ENCODE measurements at places on chromosomes 11 and 22.

DNA sequence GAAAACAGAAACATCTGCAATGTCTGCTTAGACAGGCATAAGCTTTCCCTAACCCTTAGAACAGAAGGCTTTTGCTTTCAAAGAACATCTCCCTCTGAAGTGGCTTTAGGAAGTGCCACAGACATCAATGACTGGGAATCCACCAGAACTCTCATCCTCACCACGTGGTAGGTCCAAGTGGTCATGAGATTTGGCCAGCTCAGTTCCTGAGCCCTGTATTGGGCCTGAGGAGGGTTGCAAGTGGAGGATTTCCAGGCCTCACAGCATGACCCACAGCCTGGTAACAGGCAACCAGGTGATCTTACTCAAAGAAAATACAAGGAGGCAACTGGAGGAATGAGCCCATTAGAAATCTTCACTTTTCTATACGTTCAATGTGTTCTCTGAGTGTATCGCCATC lies 1.6 kb downstream of the CASP1 start:
- no peak for DNase-seq

- no peak for DNase-seq
These were observed 52.5 kb downstream of the ANO1 start for GRCh38 chr11:70130636-70131035.

GRCh38 chr11:1916986-1917522 lies 2.4 kb upstream of the TNNT3 start:
- no peak for DNase-seq

- DNase-seq: no peak
These were observed 8.6 kb downstream of the TBCEL start for GRCh38 chr11:121032546-121032945.

GRCh38 chr22:46748908-46749675 lies 11.0 kb upstream of the CERK start:
- no peak for DNase-seq

DNA sequence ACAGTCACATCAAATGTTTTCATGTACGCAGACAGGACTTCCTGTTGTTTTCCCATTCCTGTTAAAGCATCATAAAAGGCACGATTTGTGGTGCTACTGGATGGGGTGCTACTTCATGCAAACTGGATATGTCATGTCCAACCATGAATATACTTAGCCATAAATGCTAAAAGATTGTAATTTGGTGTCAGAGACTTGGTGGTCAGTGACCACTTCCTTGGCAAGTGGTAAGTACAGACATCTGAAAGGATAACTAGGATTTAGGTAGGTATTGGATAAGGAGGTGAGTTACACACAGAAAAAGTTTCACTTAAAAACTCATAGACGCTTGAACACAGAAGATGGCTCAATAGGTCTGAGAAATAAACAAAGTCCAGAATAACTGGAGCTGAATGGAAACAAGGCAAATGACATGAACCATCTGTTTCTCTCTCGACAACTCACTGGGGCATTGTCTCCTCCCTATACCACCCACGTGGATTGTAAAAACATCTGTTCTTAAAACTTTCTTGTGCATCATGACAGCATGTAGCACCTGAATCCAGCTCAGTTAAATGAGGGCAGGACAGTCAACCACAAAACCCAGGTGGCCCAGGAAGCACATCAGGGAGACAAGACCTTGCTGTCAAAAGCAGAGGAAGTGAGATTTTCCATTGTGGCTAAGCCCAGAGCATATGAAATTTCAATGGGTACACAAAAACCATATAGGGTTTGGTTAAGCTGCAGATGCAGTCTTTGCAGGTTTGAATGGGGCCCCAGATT lies 22.1 kb upstream of the IGLL5 start:
- no peak for DNase-seq

DNA sequence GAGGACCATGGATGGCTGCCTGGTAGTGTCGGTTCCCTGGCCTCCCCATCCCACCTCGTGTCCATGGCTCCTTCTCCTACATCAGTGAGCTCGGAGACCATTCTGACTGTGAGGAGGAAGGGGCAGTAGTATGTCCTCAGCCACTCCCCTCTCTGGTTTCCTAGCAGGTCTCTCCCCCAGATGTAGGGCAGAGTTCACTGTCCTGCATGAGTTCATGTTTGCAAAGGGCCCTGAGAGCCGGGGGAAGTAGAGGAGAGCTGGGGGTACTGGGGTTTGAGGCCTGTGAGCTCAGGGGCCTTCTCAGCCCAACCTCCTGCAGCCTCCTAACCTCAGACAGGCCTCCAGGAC lies 18.4 kb upstream of the ST3GAL4 start:
- DNase-seq: no peak

DNA sequence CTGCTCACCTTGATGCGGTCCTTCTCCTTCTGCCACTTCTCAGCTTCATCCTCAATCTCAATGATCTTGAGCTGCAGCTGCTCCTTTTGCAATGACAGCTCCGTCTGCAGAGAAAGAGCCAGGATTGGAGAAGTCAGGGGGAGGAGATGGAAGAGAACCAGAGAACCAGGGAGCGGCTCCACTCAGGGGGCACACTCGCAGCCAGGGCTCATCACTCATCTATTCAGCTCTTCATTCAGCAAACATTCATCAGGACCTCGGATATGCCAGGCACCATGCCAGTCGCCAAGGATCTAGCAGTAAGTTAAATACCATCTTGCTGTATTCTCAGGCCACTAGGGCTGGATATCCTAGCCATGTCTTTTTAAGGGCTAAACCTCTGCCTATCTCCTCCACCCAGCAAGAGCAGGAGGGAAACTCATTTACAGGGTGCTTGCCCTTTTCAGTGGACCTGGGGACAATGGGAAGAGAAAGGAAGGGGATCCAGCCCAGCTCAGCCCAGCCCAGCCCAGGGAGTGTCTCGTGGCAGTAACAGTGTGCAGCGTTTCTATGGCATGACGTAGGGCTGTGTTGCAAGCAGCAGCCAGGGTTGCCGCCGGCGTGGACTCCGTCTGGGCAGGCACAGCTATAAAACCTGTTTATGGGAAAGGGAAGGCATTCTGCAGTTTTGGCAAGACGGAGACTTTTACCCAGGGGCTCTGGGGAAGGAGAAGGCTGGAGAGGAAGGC lies 9.4 kb downstream of the TRIM29 start:
- no peak for DNase-seq

DNA sequence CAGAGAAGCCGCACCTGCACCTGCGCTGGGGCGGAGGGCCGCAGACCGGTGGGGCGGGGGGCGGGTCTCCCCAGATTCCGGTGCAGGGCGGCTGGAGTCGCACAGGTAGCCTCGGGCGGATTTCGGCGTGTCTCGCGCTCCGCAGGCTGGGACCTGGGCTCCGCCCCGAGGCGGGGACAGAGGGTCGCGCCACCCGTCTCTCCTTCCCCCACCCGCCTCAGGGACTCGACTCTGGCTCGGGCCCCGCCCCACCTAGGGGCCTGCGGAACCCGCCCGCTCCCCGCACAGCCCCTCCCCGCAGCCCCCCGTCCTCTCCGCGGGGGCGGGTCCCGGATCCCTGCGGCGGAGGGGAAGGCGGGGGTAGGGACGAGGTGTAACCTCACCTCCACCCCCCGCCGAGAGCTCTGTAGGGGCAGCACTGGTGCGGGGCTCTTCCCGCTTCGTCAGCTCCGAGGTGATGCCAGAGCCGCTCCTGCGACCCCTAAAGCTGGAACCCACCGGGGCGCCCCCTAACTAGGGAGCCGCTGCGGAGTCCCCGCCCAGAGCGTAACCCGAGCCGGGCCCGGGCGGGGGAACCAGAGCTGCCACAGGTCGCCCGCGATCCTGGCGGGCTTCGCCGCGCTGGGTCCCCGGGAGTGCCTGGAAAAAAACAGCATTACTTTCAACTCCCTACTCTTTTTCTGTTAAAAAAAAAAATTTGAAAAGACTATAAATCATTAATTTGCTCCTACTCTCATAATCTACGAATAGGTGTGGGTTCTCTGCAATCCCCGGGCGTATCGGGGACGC lies at the start of gene SLC29A2:
Gene SLC29A2 (minus strand): TSS at position 134 of the 789 bp plus-strand sequence. CDS start 169 bp downstream, outside the sequence.
- DNase-seq: peak; percentile 88

DNA sequence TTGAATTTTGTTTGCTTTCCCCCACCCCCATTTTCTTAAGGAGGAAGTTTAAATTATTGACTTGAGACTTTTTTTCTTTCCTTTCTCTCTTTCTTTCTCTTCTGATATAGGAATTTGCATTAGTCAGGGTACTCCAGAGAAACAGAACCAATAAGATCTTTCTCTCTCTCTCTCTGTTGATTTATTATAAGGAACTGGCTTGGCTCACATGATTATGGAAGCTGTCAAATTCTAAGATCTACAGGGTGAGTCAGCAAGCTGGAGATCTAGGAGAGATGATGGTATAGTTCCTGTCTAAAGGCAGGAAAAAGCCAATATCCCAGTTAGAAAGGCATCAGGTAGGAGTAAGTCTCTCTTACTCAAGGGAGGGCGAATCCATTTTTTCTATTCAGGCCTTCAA lies 64.0 kb downstream of the CCDC81 start:
- no peak for DNase-seq

DNA sequence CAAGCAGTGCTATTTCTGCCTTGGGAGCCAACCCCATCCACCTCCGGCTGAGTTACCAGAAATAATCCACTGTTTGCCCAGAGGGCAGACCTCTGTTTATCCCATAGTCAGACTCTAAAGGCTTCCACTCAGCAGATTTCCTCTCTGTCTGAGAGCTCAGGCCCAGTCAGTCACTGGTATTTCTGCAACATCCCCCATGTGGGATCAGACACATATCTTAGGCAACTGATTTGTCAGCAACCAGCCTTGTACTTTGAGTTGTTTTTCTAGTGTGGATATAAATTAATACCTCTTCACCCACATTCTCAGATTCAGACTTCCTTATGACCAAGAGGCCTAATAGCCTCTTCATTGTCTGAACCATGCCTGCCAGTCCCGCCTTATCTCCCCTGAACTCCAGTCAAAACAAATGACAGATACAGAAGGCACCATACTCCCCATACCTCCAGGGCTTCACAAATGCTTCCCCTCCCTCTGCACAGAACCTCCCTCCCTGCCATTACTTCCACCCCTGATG lies 193.6 kb downstream of the FAM76B start:
- DNase-seq: no peak

DNA sequence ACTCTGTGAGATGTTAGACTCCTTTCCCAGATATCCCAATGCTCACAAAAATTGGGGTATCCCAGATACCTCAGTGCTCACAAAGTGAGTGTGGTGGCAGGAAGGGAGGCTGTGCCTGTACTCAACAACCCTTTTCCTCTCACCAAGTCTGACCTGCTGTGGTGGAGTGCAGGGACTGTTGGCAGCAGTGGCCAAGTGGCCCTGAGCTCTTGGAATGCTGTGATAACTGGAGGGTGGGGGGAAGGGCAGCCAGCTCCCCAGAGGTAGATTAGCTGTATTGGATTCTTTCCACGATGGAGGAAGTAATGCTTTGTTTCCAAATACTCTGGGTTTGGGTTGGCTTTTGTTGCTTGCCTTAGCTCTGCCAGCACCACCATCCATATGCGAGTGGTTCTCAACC lies 46.0 kb upstream of the OR9Q1 start:
- peak; percentile 29 for DNase-seq

DNA sequence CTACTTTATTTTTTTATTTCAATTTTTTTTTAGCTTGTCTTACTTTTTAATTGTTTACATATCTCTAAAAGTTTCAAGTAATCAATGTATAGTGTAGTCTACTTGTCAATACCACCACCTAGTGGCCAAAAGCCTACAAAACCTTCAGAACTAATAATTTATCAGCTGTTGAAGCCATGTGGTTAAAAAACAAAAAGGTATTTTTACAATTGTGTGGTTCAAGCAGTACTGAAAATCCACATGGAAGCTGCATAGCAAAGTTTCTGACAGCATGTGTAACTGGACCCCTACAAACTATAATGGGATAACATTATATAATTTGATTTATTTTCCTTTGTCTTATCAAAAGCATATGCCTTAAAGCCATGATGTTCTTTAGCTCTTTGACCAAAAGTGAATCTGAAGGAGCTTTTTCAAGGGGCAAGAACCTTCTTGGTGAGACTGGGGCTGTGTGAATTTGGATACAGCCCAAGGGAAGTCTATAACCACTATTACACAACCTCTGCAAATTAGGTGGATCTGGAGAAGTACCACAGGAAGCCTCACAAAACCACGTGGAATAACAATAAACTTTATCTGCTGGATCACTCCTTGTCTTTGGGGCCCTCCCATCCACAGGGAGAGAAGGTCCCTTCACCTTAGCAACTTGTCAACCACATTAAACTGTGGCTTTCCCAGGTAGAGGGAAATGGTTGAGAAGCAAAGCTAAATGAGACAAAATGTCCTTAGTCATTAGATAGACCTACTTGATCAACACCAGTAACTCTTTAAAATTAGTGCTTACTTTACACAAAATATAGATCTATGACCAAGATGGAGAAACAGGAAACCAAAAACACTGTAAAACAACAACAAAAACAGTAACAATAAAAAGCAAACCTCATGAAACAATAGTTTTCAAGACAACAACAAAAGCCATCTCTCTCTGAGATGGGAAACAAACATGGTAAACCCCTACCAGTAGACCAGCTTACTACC lies 9.9 kb downstream of the NARS2 start:
- DNase-seq: peak; percentile 45

DNA sequence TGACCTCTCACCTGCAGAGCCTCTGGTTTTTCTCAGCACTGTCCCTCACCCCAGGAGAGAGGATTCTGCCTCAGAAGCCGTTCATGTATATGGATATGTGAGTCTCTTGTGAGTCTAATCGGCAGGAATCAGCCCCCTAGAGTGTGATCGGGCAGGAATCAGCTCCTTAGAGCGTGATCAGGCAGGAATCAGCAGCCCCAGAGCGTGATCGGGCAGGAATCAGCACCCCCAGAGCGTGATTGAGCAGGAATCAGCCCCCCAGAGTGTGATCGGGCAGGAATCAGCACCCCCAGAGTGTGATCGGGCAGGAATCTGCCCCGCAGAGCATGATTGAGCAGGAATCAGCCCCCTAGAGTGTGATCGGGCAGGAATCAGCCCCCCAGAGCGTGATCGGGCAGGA lies 80.0 kb upstream of the EIF3D start:
- no peak for DNase-seq

DNA sequence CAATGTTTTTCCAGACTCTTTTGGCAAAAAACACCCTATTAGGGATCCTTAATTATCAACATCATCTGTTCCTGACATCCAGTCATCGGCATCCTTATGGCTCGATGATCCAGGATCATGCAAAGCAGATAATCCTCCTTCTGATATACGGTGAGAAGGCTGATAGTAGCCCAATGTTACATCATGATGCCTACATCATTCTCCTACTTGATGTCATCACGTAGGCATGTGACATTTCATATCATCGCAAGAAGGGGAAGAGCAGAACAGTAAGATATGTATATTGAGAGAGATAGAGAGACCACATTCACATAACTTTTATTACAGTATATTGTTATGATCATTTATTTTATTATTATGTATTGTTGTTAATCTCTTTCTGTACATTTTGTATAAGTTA lies 168.6 kb downstream of the ADAMTS15 start:
- no peak for DNase-seq

GRCh38 chr11:45320371-45320770 lies 34.2 kb upstream of the SYT13 start:
- DNase-seq: no peak

Data from body of pancreas (tissue), 4 donors.